ENCODE measurements at places on chromosomes 7 and 10. TPM values are rescaled to one million over a fixed set of nuclear protein-coding genes. Genes with fewer than 3 reads are reported as not detected.

Gene NEUROG3
- not detected for polyA plus RNA-seq

DNA sequence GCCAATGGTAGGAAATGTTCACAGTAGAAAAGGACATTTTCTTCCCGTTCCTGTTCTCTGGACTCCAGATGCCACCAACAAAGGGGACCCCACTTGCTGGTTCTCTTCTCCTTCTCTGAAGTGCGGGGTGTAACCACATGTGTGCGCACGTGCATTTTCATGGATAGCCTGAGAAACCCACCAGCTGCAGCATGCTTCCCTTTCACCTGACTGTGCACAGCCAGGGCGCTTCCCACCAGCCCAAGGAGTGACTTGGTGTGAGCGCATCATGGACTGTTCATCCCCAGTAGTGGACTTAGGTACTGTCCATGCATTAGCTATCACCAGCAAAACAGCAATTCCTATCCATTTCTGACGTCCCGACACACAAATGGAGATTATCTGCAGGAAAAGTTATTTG, 29.6 kb upstream of the DPYSL4 start:
- no peak for DNase-seq

Gene C10orf67
- not detected for polyA plus RNA-seq

DNA sequence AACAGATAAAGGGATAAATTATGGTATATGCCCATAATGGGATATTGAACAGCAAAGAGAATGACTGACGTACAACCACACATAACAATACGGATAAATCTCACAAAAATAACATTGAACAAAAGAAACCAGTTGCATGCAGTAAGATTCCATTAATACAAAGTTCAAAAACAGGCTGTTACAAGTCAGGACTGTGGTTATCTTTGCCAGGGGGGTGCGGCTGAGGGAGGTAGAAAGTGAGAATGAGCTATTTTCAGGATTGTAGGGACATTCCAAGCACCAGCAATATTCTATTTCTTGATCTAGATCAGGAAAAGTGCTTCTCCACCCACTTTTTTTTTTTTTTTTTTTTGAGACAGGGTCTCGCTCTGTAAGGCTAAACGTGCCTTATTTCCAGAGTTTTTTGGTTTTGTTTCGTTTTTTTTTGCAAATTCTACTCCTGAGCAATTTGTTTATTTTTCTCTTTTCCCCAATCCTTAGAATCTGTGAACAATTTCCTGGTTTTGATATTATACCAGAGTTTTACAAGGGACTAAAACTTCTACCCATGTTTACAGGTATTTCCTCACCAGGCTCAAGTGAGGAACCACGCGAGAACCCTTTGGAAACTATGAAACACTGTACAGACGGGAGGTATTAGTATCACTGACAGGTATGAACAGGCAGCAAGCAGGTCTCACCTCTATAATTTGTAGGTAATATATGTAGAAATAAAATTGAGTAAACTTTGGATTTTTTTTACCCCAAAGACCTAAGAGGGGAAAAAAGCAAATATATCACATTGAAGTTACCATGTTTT, 9.9 kb downstream of the SMURF1 start:
- DNase-seq, result no peak

DNA sequence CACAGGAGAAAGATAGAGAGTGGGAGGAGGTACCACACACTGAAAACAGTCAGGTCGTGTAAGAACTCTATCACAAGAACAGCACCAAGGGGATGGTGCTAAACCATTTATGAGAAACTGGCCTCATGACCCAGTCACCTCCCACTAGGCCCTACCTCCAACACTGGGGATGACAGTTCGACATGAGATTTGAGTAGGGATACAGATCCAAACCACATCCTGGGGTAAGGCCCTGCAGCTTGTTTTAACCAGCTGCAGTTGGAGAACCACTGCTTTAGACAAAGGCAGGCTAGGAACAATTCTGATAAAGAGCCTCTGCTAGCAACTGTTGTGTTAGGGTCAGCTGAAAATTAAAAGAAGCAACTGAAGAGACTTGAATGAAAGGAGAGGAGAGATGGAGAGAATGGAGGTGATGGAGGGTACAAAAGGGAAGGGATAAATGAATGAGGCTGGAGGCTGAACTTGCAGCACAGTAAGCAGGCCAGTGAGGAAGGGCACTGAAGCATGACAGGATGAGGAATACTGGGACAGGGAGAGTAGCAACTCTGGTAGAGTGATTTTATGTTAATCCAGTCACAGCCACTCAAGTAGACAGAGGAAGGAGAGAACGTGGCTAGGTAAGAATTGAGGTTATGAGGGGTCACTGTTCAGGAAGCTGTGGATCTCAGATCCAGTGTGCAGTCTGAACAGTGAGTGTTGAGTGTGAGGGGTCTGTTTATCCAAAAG, 23.6 kb downstream of the MEST start:
- DNase-seq, result no peak

GRCh38 chr10:28637346-28637745, 40.0 kb upstream of the BAMBI start:
- no peak for DNase-seq

DNA sequence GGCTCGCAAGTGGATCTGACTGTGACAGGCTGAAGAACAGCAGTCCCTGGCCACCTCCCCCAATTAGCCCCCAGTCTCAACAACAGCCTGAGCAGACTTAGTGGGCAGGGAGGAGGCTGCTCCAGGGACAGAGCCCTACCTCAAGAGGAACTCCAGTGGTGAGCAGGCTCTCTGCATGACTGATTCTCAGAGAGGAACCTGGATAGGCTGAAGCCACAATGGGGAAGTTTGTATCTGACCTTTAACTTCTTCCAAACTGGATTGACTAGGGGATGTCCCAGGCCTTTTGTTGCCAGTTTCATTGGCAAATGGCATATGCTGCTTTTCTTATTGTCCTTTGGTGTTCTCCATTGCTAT, 93.0 kb downstream of the ARHGAP22 start:
- DNase-seq, result no peak

GRCh38 chr7:43559171-43559945, 23.6 kb upstream of the STK17A start:
- DNase-seq, result no peak

- DNase-seq, result no peak
Observed at GRCh38 chr10:55628260-55628701, 732.8 kb downstream of the ZWINT start.

DNA sequence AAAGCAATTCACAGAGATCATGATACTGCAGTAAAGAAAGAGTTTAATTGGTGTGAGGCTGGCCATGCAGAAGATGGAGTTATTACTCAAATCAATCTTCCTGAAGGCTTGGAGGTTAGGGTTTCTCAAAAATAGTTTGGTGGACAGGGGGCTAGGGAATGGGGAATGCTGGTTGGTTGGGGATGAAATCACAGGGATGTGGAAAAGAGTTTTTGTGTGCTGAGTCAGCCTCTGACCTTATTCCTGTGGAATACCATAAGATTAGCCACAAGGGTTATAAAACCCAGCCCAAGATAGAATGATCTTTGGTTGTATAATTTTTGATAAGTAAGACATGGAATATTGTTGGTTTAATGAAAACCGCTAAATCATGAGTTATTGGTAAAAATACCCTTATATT, 764.3 kb downstream of the TYW1 start:
- no peak for DNase-seq

- no peak for DNase-seq
Observed at GRCh38 chr10:569961-570627, 119.4 kb downstream of the DIP2C start.

Gene AGBL3
- polyA plus RNA-seq, result 2.0 TPM

GRCh38 chr10:128814024-128814423, 653.0 kb upstream of the MGMT start:
- no peak for DNase-seq

GRCh38 chr7:53776323-53776722, 740.9 kb downstream of the POM121L12 start:
- no peak for DNase-seq

DNA sequence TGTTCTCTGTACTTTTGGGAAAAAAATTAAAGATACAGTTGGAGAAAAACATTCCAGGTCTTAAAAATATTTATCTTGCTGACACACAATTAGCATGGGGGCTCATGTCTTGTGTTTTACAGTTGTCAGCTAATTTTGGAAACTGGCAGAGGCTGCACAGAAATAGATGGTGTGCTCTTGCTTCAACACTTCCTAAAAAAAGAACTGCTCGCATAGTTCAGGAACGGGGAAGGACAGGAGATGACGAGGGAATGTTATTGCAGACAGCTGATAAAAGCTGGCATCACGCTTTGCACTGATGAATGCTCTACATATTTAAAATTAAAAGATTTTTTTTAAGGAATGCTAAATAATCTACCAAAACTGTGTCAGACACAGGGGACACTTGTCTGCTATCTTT, 103.5 kb upstream of the CELF2 start:
- DNase-seq, result no peak

DNA sequence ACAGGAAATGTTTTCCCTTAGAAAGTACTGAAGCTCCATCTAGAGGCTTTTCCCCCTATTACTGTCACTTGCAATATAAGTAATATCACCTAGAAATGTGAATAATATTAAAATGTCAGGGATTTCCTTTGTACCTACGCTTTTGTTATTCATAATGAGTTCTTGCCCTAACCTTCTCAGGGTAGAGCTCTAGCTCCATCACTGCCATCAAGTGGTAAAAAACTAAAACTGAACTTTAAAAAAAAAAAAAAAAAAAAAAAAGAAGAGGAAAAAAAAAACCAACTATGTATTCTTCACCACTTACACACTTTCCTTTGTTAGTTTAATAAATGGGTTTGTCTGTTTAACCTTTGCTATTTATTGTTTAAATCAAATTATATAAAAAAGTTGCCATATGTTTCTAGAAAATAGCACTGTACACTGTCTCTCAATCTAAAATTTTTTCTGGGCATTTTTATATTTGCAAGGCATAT, 49.9 kb downstream of the DNAJC1 start:
- peak; percentile 36 for DNase-seq

Gene TUBB8
- 0.26 TPM for polyA plus RNA-seq

GRCh38 chr10:72552857-72553256, 73.0 kb downstream of the MICU1 start:
- no peak for DNase-seq

GRCh38 chr10:62077330-62078015, 176.0 kb downstream of the ARID5B start:
- DNase-seq, result no peak

GRCh38 chr7:132551439-132551838, 24.8 kb downstream of the PLXNA4 start:
- no peak for DNase-seq

Gene MACC1
- not detected for polyA plus RNA-seq

Gene PNLIP
- polyA plus RNA-seq, result not detected

Gene ZNF25
- 1.6 TPM for polyA plus RNA-seq

Gene ZNF804B
- not detected for polyA plus RNA-seq
